ENCODE measurements at places on chromosomes 13 and 19.

GRCh38 chr13:50244355-50244712 is 229.1 kb downstream of the KCNRG start:
- DNase-seq, result no peak

GRCh38 chr19:50202386-50202785 is 1.0 kb upstream of the MYH14 start:
- no peak for DNase-seq

GRCh38 chr13:93388701-93389100 is 162.1 kb downstream of the GPC6 start:
- no peak for DNase-seq

- no peak for DNase-seq
These were observed 16.0 kb upstream of the KDM4B start for GRCh38 chr19:4952945-4953344.

- DNase-seq, result no peak
These were observed 1416.6 kb upstream of the MIR17HG start for GRCh38 chr13:89930861-89931260.

DNA sequence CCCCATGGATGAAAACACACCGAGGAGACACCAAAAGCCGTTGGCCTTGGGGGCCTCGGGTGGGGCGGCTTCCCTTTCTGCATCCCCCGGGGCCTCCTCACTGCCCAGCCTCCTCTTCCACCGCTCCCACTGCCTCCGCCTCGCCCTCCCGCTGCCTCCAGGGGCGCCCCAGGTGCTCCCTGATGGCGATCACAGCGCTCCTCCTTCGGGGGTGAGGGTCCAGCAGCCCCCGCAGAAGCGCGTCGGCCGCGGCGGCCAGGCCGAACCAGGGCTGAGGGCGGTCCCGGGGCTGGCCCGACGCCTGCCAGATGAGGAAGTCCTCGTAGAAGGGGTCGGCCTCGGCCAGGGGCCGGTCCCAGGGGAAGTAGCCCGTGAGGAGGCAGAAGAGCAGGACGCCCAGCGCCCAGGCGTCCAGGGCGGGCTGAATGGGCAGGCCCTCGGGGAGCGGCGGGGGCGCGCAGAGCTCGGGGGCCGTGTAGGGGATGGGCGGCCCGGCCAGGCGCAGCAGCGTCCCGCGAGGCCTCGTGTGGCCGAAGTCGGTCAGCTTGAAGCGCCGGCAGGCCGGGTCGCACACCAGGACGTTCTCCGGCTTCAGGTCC is 7.2 kb downstream of the SBK2 start:
- DNase-seq, result no peak

DNA sequence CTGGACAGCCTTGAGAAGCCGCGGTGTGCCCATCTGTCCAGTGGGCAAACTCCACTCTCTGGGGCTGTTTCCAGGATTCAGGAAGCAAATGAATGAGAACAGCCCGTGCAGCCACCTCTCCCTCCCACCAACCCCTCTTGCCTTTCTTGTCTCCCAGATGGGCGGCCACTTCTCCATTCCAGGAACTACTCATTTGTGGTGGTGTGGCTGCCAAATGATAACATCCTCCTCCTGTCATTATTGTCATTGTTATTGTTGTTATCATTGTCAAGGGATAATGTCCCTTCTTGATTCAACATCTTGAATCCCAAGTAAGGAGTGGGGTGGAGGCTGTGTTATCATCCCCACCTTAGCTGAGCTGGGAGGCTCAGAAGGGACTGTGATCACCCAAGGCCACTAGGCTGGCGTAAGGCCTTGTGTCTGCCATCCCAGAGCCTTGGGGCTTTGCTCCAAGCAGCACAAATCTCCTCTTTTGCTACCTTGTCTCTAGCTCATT is 1.6 kb downstream of the DNM2 start:
- DNase-seq, result no peak

DNA sequence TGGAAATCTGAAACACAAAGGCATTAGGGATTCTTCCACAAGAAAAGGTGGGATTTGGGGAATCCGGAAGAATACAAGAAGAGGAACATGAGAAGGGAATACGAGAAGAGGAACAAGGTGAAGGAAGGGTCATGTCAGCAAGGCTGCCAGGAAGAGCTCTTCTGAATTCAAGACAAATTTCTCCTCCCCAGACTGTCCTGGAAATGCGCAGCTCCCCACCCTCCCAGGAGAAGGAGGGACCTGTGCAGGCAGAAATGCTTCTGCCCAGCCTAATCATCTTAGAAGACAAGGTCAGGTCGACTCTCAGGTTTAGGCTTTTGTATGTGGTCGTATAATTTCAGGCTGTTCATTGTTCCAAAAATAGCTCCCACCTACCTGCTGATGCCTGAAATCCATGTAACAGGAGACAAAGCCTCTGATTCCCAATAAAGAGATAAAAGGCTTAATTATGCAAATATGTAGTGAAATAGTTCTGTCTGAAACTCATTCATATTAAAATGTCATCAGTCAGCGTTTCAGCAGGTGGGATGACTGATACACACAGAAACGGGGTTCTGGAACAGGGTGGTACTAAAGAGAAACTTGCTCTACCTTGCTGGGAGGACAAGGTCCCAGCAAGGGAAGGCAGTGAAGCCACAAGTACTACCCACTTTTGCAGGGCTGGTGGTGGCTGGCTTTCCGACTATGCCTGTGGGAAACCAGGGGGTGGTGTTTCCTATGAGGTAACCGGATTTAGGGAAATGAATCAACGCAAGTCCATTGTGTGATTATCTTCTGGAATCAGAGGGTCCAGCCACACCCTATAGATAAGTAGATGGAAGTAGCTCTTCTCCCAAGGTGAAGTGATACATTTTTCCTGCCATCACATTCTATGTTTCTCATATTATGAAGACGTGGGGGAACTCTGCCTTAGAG is 76.1 kb downstream of the KL start:
- no peak for DNase-seq

- DNase-seq, result no peak
These were observed 5.6 kb downstream of the RASL11A start for GRCh38 chr13:27276188-27276587.

DNA sequence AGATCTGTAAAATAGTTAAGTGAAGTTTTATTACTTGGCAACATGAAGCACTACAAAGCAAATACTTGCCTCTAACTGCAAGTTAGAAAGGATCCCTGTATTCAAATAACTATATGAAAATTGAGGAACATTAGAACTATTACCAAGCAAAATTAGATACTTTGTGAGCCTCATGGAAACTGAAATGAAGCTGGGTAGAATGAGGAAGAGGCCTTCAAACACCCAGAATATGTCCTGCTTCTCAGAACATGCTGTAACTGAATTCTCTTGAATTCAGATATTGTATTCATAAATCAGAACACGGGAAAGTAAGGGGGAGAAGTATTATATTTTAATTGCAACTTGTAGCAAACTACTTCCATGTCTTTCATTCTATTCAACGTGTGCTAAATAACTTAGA is 947.9 kb downstream of the PCDH17 start:
- DNase-seq, result no peak

DNA sequence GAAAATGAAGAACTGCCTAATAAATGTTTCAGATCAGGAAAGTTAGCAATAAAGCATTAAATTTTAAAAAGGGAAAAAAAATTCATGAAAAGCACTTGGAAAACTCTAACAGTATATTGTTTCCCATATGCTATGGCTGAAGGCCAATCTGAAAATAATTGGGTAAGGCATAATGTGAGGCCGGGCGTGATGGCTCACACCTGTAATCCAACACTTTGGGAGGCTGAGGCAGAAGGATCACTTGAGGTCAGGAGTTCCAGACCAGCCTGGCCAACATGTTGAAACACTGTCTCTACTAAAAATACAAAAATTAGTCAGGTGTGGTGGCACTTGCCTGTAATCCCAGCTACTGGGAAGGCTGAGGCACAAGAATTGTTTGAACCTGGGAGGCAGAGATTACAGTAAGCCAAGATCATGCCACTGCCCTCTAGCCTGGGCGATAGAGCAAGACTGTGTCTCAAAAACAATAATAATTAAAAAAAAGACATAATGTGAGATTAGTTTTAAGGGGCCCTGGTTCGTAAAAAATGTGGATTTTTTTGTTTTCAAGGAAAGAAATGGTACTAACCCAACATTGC is 15.2 kb downstream of the INTS6 start:
- DNase-seq, result no peak

DNA sequence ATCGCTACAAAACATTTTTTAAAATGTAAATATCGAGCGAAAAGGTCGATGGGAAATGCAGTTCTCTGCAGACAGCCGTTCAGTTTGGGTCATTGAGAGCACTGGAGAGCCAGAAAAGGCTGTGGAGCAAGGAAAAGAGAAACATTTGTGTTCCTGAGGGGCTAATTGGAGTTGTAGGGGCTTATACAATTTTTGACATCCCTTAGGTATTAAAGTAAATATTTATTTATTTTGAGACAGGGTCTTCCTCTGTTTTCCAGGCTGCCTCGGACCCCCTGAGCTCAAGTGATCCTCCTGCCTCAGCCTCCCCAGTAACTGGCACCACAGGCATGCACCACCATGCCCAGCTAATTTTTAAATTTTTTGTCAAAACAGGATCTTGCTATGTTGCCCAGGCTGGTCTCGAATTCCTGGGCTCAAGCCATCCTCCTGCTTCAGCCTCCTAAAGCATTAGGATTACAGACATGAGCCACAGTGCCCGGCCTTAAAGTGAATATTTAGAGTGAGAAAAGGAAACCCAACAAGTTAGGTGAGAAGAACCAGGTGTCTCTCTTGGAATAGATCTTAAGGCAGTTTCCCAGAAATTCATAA is 825 bp upstream of the YIF1B start:
- DNase-seq, result no peak

DNA sequence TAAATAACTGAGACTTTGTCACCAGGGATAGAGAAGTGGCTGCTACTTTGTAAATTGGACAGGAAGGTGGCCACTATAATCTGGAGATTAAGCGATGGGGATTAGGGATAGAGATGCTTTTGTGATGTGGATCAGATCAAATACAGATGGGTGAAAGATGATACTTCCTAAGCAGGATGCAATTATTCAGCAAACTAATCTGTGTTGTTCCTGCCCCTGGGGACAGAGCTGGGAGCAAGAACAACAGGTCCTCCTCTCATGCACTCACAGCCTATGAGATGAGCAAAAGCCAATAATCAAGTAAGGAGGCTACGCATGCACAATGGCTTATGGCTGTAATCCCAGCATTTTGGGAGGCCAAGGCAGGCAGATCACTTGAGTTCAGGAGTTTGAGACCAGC is 4.6 kb downstream of the RGL3 start:
- DNase-seq, result no peak
